Head of caudate nucleus (tissue), 42 donors: ENCODE measurements at places on chromosomes 2 and 18.

DNA sequence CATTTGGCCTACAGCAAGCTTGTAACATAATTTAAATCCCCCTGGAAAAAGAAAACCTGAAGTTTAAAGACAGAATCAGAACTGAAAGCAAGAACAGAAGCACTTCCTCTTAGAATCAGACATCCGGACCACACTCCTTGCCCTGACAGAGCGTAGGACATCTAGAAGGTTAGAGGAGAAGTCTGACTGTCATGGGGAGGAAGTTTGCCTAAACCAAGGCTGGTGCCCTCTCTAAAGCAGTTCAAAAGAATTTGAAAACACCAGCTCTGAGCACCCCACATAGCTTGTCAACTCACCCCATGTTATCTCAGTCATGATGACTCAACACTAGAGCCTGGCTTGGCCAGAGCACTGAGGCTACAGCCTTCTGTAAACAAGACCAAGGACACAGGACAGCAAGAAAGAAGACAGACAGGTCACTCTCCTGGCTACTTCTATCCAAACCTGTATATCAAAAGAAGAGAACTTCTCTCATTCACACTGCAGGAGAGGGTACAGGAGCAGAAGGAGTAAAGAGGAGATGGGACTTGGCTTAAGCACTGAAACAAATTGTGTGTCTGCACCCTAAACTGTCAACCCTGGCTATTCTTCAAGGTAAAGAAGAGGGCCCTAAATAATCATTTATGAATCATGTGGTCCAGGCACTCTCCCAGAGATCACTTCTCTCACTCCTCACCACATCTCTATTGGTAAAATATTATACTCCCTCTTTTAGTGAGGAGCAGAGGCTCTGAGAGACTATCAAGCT lies 198.6 kb downstream of the MEMO1 start:
- no peak for DNase-seq

GRCh38 chr18:21230436-21230835 lies 11.6 kb upstream of the GREB1L start:
- no peak for DNase-seq

GRCh38 chr2:204967199-204967960 lies 422.1 kb downstream of the PARD3B start:
- no peak for DNase-seq

DNA sequence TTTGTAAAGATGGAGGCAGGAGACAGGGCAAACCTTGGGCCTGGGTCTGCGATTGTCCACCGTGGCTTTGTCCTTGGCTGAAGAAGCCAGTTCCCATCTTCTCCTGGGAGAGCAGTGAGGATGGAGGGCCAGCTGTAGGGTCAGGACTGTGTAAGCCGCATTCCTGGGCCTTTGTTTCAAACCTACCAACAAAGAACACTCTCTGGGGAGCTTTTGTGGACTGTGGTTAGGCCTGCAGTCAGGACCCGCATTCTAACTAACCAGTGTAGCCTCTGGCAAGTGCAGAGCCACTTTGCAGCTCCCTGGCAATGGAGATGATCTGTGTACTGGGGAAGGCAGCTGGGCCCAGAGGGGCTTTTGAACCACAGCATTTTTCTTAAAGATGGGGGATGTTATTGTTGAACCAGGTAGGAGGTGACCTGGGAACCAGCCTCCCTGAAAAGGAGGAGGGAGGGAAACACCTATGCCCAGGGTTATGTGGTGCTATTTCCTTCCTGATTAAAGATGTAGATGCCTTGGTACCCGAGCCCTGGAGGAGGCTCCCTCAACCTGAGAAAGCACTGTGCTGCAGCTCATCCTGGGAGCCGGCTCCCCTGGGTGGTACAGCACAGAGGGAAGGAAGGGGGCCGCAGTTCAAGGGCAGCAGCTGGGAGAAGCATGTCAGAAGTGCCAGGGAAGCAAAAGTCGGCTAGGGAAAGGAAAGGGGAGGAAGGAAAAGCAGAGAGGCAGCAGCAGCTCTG lies 12.7 kb upstream of the SMAD4 start:
- DNase-seq, result no peak

DNA sequence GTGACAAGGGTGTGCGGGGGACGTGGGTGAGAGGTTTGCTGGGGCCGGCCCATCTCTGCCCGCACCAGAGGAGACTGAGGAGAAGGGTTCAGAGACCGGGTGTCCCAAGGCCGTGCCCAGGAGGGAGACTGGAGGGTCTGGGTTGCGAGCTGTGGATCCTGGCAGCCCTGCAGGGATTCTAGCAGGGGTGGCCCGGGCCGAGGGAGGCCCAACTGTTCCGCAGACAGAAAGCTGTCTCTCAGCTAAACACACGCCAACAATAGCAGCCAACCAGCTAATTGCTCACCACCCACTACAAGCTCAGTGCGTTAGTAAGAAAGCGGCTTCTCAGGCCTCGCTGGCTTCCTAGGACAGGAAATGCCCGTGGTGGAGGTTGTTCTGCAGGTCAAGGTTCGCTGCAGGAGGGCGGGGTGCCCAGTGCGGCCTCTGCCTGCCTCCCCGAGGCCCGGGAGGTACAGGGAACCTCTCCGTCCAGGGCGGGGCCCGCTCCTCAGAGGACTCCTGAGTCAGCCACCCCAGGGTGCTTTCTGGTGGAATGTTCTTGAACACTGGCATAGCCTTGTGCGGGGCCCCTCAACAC lies 282.0 kb upstream of the PXDN start:
- peak; percentile 65 for DNase-seq

DNA sequence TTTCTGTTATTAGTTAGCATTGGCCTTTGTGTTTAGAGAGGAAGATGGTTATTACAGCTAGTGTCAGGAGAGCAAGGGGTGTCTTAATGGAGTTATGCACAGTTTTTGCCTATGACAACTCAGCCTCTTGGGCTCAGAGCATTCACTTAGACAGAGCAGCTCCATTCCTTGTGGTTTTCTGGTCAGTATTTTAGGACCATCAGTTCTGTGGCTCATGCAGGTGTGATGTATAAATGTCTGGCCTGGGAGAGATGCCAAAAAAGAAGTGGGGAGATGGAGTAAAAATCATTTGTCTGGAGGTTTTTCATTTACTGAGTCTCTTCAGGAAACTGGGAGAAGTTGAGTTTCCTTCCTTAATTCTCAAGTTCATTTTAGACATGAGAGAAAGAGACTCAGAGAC lies 79.7 kb downstream of the PRKCE start:
- DNase-seq, result no peak

DNA sequence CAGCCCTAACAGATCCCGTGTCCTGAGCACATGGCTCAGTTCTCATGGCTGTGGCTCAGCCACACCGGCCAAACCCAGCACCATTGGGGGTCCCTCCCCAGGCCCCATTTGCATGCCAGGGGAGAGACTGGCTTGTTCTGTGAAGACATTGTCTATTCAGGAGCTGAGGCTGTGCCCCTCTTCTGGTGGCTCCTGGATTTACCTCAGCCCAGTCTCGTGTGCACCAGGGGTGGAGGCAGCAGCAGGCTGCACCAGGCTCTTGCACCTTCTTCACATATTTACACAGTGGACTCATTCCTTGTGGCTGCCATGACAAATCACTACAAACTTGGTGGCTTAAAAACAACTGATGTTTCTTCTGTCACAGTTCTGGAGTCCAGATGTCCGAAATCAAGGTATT lies 92.4 kb upstream of the ITGA6 start:
- no peak for DNase-seq

DNA sequence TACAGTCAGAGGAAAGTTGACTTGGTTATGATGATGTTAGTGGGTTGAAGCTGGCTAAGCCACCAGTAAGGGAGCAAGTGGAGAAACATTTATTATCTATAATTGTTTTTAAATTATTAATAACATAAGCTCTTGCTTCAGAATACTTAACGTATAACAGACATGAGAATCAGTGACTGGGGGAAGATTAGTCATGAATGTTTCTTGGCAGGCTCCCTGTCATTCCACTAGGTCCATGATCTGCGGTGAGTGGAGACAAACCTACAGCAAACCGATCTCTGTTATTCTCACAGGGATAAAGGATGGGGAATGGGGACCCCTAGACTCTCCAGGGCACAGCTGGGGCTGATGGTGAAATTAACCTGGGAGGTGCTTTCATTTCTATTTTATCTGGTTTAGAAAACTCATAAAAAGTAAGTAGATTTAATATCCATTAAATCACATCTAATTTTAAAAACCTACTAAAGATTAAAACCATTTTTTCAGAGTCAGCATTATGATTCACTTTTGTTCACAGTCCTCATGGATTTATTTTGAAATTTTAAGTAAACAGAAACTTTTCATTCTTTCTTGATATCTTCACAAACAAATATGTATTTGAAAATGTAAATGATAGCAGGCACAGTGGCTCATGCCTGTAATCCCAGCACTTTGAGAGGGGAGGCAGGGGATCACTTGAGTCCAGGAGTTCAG lies 420.3 kb downstream of the PTPRM start:
- DNase-seq, result no peak

DNA sequence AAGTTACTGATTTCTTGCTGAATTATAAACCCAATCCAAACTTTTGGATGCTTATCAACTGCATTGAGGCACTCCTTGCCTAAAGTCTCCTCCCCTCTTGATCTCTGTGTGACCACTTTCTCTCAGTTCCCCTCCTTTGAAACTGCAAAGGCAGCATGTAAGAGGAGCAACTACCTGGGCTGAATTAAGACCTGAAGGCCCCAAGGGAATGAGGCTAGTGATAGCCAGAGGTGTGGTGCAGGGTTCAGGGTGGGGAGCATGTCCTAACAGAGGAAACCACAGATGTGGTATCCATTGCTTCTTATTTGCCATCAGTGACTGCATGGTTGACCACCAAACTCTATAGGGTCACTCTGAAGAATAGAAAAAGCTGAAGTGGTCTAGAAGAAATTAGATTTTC lies 557.9 kb downstream of the TNS1 start:
- DNase-seq, result no peak

- peak; percentile 75 for DNase-seq
Observed at GRCh38 chr2:224357098-224357901, 44.6 kb downstream of the FAM124B start.

GRCh38 chr2:223859070-223859469 lies 21.7 kb upstream of the AP1S3 start:
- no peak for DNase-seq

DNA sequence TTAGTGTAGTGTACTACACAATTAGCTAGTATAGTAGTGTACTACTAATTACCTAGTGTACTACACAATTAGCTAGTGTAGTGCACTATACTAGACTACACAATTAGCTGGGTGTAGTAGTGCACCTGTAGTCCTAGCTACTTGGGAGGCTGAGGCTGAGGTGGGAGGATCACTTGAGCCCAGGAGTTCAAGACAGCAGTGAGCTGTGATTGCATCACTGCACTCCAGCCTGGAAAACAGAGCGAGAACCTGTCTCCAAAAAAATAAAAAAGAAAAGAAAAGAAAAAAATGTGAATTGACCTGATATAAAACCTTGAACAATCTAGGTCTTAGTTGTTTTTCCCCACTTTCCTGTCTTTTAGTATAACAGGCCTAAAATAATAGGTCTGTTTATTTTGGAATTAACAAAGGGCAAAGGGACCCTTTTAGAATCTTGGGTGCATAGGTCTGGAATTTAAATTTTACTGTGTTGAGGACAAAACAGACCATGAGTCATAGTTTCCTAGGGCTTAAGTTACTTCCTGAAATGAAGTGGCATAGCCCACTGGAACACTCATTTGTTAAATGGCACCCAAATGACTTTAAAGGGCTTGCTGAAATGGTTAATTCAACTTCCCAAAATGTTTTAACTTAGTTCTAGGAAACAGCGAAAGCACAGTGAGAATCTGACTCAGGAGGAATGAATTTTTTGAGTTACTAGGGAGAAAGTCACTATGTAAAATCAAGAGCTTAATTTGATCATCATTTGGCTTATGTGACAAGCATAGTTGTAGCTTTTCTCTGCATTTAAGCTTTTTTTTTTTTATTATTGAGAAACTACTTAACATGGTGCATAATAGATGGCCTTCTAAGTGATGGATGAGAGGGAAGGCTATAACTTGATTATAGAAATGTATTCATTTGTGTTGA lies 50.7 kb upstream of the ARL5A start:
- no peak for DNase-seq

DNA sequence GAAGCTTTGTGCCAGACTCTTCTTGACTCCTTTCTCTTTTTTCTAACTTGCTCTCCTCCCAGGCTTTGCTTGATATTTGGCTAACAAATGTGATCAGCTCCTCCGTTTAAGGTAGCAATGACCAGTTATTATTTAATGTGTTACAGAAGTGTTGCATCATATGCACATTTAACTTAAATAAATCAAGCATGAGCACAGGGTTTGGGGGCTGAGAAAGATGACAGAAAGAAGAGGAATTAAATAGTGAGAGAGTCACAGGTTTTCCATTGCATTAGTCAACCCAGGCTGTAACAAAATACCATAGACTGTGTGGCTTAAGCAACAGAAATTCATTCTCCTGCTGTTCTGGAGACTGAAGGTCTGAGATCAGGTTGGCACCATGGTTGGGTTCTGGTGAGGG lies 343.8 kb downstream of the RPRM start:
- no peak for DNase-seq

DNA sequence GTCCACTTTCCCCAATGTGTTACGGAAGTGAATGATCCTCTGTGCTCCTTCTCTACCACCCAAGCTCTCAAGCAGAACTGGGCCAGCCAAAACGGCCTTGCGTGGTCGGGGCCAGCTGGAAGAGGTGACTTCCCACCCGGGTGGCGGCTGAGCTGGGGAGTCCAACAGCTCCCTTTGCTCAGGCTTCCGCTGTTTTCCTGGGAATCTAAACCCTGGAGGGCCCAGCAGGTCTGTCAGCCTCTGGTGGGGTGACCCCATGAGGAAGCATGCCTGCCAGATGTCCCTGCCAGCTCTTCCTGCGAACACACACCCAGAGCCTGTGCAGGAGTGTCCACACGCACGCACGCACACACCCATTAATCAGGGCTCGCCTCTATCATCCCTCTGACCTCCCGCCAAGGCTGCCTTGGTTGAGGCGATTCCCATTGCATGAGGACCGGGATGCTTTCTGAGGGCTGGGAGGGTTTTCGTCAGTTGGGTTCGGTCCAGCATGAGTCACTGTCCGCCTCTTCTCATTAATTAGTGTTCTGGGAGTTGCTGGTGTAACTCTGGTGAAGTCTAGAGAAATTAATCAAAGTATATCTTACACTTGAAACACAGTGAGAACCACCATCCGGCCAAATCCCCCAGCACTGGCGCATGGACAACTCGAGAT lies 90.6 kb downstream of the TWIST2 start:
- DNase-seq, result no peak

GRCh38 chr2:70301344-70302194 lies at the start of gene FAM136A:
TSS of gene FAM136A (minus strand) at chr2:70302067. CDS start at chr2:70302011, 56 bp downstream.
- peak; percentile 88 for DNase-seq

- DNase-seq, result no peak
Observed at GRCh38 chr2:119248311-119248710, 24.7 kb downstream of the STEAP3 start.

DNA sequence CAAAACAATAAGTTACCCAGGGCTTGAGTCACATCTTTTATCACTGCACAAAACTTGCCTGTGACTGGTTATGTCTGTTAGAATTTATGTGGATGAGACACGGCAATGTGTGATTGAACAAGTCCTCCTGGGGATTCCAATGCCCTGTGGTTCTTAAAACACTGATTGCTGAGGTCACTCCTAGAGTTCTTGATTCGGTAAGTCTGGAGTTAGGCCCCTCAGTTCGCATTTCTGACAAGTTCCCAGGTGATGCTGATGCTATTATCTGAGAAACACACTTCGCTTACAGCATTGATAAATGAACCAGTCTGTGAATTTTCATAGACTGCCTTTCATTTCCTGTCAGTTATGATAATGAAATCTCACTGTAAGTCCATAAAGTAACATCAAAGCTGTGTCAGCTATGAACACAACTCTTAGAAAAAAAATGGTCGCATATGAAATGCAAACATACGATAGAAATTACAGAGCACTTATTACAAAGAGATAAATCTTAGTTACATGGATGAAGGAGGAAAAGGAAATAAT lies 214.0 kb downstream of the DLGAP1 start:
- no peak for DNase-seq
